Osteoblast (primary cell): ENCODE measurements at places on chromosomes 1 and 21. TPM values are rescaled to one million over a fixed set of nuclear protein-coding genes. Genes with fewer than 3 reads are reported as not detected.

GPR161 gene
- 13.8 TPM in 2 replicates for total RNA-seq

CD101 gene
- total RNA-seq = under 0.01 TPM in 2 replicates

B4GALT3 gene
- 18.5 and 18.9 TPM in 2 replicates for total RNA-seq

OPTC gene
- not detected in 2 replicates for total RNA-seq

TCHH gene
- total RNA-seq = not detected in 2 replicates

KRTAP19-3 gene
- total RNA-seq = not detected in 2 replicates

DNAH14 gene
- 25.0 and 31.8 TPM in 2 replicates for total RNA-seq

LCK gene
- 0.29 TPM in 1 of 2 replicates, not detected in the other for total RNA-seq

TLCD4 gene
- 2.2 and 2.4 TPM in 2 replicates for total RNA-seq

SPATA1 gene
- 1.8 and 2.1 TPM in 2 replicates for total RNA-seq

PTGFR gene
- total RNA-seq = 67.7 and 81.9 TPM in 2 replicates

ZC3H11A gene
- total RNA-seq = 109 and 128 TPM in 2 replicates
